ENCODE measurements at places on chromosomes 1 and 21.

- no peak for DNase-seq
Measured at GRCh38 chr1:12142141-12142823, 24.5 kb upstream of the TNFRSF1B start.

DNA sequence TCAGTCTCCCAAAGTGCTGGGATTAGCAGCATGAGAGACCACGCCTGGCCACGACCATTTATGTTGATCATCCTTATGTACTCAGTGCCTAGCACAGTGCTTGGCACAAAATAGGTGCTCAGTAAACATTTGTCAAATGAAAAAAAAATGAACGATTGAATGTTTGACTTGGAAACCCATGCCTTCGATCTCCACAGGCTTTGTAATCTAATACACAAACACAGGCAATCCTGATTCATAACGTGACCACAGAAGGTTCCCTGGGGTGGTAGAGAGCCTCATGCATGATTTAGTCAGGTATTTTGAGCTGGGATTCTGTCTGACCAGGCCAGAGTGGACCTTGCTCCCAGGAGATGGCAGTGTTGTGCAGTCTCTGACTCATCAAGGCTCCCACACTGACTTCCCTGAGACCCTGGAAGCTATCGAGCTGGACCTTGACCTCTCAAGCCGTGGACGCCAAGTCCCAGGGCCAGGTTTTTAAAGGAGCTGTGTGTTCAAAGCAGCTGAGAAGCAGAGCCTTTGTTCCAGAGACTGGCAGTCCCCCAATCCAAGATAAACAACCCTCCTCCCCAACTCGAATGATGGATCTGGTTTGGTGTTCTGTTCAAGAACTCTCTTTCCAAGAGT, 81.1 kb downstream of the PGM1 start:
- DNase-seq: no peak

DNA sequence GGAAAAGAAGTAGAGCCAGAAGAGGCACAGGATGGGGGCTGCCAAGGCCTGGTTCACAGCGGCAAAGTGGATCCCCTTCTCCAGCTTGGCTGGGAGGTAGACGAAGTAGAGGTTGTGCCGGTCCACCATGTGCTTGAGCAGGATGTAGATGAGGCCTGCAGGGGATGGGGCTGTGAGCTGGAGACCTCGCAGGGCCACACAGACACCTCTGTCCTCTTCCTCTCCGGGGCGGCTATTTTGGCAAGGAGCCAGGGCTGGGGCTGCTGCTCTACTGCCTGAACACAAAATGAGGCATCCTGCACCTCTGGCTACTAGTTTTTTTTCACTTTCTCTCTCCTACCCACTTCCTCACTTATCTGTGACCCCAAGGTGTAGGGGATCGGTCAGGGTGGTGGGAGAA, 32.3 kb downstream of the TMEM63A start:
- DNase-seq: no peak

- DNase-seq: no peak
Measured at GRCh38 chr1:30286988-30287839, 436.2 kb downstream of the MATN1 start.

GRCh38 chr21:36539434-36540150, 59.7 kb upstream of the CLDN14 start:
- DNase-seq: no peak

DNA sequence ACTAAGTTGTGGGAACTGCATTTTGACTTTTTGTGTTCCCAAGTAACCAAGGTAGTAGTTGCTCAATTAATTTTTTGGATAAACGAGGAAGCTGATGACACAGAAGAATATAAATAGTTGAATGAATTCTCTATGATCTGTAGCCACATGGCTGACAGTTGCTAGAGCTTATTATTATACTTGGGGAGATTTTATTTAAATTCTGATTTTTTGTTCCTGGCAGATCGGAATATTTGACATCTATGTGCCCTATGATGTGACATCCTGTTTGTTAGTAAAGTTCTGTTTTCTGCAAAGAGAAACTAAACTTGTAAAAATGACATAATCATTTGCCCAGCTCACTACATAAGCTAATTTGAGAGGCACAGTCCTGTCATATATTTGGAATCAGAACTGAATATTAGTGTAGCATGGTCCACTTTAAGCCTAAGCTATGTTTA, 9.7 kb upstream of the LYST start:
- no peak for DNase-seq

DNA sequence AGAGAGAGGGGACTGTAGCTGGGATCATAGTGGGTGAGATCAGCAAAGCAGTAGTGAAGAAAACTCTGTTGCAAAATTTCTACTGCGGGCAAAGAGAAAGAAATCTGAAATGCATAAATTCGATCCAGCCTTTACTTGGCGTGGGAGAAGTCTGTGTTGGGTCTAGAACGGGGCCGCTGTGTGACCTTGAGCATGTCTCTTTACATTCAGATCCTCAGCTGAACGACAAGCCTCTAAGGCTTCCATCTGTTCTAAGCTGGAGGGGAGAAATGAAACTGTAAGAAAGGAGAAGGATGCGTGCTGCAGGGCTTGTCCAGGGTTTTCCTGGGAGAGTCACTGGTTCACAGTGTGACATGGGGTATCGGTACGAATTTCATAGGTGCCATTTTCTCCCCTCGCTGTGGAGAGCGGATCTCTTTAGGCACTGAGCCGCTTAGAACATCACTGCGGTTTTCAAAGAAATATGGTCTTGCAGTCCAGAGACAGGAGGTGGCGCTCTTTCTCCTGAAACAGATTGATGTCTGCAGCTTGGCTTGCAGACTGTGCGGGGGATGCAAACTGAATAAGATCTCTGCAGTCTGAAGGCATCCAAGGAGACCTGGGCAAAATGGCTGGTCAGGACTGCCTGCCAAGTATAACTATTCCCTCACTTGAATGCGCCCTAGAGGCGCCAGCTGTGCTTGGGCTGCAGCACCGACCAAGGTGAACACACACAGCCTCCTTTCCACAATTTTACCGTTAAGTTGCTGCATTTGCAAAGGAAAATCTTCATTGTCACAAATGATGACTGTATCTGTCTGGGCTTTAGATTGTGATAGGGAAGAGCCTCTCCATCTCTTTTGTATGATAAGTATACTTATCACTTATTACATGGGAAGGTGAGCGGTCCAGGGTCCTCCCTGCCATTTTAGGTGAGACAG, 104.1 kb downstream of the XCL2 start:
- DNase-seq: no peak

Measured in GM12892 (cell line).